D721Med (cell line): ENCODE measurements at places on chromosomes 6 and 20.
A peak's percentile ranks its signal among the peaks of the same experiment; 100 is the strongest.

- no peak for DNase-seq
Measured at GRCh38 chr6:90701146-90701781, 114.4 kb upstream of the MAP3K7 start.

- no peak for DNase-seq
Measured at GRCh38 chr20:3070725-3071124, 695 bp upstream of the OXT start.

DNA sequence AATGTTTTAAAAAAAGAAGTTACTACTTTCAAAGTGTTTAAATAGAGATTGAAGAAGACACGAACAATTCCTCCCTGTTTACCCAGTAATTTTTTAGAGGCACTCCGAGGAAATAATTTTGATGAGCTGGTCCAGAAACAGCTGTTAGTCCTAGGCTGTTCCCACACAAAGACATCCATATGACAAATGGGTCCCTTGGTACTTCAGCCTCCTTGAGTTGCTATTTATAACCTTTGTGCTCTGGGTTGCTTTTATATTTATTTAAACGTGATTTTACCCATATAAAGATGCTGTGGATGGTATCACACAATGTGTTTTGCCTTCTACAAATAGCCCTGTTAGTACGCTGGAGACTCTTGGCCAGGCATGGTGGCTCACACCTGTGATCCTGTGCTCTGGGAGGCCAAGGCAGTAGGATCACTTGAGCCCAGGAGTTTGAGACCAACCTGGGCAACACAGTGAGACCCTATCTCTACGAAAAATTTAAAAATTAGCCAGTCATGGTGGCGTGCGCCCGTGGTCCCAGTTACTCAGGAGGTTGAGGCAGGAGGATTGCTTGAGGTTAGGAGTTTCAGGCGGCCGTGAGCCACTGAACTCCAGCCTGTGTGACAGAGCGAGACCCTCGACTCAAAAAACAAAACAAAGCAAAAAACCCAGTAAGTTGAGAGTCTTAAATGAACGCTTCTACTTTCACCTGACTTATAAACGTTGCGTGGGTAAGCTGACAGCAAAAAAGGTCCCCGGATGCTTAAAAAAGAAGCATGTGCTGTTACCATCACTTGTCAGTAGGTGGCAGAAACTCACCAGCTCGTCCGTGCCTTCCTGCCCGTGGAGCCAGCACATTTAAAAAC, 56.9 kb upstream of the ARMH2 start:
- DNase-seq = peak; percentile 44

GRCh38 chr6:112770308-112770707, 423.2 kb downstream of the RFPL4B start:
- no peak for DNase-seq

DNA sequence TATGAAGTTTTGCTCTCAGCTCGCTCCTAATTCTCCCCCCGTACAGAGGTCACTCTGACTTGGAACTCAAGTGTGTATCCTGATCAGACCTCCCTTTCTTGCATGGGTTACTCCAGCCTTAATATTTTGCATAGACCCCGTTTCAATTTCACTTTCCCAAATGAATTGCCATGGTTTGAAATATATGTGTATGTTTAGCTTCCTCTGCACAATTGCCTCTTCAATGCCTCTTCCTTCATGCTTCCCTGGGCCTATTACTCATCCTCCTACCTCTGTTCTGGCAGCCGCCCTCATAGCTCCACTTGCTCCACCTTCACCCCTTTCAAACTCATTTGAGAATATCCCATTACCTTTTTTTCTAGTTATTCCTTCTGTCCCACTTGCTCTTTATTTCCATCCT, 90.0 kb upstream of the SAMD5 start:
- no peak for DNase-seq

- DNase-seq = no peak
Measured at GRCh38 chr6:169847901-169848311, 96.5 kb downstream of the ERMARD start.

DNA sequence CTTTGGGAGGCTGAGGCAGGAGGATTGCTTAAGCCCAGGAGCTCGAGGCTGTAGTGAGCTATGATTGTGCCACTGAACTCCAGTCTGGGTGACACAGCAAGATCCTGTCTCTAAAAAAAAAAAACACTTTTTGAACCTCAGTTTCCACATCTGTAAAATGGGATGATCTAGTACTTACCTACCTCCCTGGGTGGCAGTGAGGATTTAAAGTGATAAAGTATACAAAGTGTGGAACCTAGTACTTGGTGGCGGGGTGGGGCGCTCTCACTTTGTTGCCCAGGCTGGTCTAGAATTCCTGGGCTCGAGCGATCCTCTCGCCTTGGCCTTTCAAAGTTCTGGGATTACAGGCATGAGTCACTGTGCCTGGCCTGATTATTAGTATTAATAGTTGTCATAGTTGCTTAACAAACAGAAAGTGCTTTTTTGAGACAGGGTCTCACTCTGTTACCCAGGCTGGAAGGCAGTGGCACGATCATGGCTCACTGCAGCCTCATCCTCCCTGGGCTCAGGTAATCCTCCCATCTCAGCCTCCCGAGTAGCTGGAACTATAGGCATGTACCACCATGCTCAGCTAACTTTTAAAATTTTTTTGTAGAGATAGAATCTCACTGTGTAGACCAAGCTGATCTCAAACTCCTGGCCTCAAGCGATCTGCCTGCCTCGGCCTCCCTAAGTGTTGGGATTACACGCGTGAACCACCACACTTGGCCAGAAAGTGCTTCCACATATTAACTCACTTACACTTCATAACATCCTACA, 7.0 kb upstream of the PLTP start:
- DNase-seq = no peak

GRCh38 chr6:83601119-83601518, 88.8 kb downstream of the PRSS35 start:
- no peak for DNase-seq

DNA sequence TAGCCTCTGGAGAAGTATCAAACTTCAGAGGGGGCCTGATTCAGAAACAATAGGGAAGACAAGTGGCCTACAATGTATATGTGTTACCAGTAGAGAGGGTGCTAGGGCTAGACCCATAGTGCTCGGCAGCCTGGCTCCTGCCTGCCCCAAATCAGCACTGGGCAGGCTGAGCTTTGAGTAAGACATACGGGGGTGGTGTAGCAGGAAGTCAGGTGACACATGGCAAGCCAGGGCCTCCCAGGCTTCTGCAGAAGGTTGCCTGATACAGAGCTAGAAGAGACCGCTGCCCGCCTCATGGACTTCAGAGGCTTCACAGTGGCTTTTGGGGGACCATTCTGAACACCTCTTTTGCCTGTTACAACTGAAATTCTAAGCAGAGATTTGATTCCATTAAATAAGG, 43.4 kb downstream of the RALY start:
- no peak for DNase-seq

- DNase-seq = no peak
Measured at GRCh38 chr6:122621638-122622037, 11.4 kb downstream of the PKIB start.

- DNase-seq = no peak
Measured at GRCh38 chr6:144597511-144597910, 312.4 kb downstream of the UTRN start.

DNA sequence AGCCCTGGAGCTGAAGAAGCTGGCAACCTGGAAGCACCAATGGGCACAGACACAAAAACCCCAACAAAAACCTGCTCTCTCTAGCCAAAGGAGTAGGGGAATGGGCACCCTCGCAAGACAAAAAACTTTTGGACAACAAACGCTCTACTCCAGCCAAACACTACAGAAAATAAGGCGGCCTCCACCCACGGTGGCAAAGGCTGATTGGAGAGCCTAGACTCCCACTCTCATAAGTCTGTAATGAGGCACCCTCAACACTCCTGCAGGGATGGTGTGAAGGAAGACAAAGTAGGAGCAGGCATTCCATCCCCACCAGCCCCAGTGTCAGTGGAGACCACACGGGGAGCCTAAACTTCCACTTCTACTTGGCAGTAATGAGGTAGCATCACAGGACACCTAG, 8.8 kb downstream of the TTI1 start:
- DNase-seq = no peak

DNA sequence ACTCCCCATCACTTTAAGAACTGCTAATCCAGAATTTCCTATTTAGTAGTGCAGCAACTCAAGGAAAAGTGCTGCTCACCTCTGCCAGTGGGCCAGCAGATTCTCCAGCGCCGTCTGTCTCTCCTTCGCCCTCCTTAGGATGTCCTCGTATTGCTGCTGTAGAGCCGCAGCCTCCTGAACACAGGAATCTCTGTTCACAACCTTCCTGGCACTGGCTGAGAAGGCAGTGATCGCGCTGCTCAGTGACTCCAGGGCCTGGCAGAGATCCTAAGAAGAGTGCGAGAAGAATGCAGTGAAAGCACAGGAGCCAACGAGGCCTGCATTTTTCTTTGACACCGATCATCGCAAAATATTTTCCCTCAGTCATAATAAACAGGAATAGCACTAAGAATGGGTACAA, 209.0 kb downstream of the SYNE1 start:
- DNase-seq = no peak

- no peak for DNase-seq
Measured at GRCh38 chr6:78781001-78781400, 86.3 kb upstream of the IRAK1BP1 start.

GRCh38 chr20:23043376-23043775, 6.1 kb downstream of the THBD start:
- no peak for DNase-seq

DNA sequence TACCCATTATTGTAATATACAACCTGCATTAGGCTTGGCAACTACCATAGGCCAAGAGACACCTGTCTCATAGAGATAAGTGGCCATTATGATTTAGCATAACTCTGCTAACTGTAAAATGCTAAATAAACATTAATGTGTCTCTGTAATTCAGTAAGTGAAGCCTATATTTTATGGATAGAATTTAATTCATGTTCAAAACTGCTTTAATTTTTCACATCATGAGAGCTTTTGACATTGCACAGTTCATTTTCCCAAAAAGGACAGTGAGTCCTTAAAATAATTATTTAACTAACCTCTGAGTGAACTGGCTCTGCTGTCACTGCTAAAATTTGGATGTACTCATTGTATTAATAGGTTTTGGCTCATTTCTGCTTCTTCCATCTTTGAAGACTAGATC, 41.4 kb upstream of the TMX4 start:
- no peak for DNase-seq

GRCh38 chr6:87155842-87156815, 764 bp downstream of the ZNF292 start:
- no peak for DNase-seq

GRCh38 chr20:61989741-61990140, 75.9 kb downstream of the TAF4 start:
- DNase-seq = no peak

- no peak for DNase-seq
Measured at GRCh38 chr6:75396005-75396800, 97.4 kb downstream of the FILIP1 start.

GRCh38 chr6:163861627-163862026, 447.1 kb downstream of the QKI start:
- DNase-seq = no peak

- no peak for DNase-seq
Measured at GRCh38 chr20:10218536-10219451, at the start of gene SNAP25. Gene SNAP25 (plus strand): TSS chr20:10218830. CDS start chr20:10275492, 56,662 bp downstream.

DNA sequence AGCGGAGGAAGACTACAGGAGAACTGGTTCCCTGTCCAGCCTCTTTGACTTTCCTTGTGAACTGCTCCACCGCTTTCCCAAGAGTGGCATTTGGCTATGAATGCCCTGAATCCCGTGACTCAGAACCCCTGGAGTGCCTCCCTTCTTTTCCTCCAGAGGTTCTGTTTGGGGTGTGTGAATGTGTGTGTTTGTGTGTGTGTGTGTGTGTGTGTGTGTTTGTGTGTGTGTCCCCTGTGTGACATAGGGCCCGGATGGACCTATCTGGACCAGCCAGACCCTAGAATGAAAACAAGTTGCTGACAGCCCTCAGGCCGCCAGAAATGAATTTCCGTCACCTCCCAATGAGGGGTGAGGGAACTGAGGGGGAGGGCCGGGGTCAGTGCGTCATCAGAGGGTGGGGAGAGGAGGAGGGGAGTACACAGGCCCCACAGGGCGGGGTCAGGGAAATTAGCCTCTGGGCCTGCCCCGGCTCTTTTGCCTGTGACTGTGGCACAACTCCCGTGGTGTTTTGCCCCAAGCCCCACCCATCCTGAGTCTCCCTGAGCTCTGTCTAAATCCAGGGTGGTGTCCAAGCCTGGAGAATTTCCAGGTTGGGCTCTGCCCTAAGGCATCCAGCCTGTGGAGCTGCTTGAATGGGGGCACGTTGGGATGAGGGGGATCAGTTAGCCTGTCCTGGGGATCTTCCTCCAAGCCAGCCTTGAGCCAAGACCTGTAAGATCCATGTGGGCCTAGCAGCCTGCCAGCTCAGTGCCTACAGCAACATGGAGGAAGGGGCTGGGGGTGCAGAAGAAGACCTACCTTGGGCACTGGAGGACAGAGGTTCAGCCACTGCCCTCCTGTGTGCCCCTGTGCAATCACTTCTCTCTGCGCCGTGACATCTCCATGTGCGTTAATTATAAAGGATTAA, 15.2 kb upstream of the MRPS18A start:
- DNase-seq = no peak

GRCh38 chr6:45640081-45640491, 262.4 kb upstream of the SUPT3H start:
- DNase-seq = no peak

DNA sequence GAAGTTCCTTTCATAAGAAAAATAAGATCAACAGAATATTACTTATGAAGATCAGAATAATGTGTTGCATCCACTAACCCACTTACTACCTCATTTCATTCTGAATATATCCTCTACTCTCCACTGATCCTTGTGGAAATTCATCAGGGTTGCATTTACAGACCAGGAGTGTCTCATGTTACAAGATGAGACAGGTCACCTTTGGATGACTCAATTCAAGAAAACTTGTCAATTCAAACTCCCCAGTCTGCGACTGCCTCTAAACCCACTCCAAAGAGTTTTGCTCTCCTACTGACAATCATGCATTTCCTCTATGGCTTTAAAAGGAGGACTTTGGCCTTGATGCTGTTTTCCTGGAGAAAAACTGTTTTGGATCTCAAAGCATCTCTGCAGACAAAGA, 68.4 kb downstream of the ID4 start:
- no peak for DNase-seq

DNA sequence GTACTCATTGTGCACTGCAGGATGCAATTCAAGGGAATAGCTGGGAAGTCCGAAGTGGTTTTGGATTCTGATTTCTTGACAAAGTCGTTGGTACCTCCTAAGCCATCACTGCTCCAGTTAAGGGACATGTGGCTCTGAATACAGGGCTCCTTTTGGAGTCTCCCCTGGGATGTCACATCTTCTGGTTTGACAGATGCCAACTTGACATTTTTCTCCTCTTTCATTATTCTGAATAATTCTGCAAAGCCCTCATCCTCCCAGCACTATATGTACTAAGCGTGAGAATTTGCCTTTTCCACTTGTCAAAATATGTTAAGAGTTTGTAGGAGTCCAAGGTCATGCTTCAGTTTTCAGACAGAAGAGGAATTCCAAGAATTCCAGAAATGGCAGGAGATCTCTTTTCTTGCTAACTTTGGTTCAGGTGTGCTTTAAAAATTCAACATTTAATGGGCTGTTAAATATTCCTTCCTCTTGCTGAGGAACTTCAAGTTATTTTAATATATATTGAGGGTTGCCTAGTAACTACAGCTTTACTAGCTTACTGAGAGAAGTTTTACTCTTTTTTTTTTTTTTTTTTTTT, 38.7 kb downstream of the DOK5 start:
- no peak for DNase-seq

GRCh38 chr6:96520171-96521115, 1.2 kb upstream of the UFL1 start:
- no peak for DNase-seq

GRCh38 chr20:6086868-6087267, 33.0 kb upstream of the LRRN4 start:
- DNase-seq = no peak
